ENCODE measurements at places on chromosomes 16 and 17.

DNA sequence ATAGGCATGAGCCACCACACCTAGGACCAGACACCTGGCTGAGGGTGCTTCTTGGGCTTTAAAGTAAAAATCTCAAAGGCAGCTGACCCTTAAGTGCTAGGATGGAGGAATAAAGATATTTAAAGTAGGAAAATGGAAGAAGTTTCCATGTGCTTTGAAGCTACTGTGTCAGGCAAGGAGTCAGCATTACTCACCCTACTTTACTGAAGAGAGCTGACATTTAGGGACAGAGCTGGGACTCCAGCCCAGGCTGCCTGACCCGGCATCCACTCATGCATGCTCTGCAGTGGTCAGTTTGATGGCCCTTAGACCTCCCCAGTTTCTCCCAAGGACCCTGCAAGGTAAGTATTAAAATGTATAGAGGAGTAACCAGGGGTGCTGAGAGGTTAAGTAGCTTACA, 124.7 kb upstream of the PLCG2 start:
- DNase-seq, result no peak

GRCh38 chr16:31087971-31088370, 772 bp downstream of the PRSS53 start:
- DNase-seq, result no peak

DNA sequence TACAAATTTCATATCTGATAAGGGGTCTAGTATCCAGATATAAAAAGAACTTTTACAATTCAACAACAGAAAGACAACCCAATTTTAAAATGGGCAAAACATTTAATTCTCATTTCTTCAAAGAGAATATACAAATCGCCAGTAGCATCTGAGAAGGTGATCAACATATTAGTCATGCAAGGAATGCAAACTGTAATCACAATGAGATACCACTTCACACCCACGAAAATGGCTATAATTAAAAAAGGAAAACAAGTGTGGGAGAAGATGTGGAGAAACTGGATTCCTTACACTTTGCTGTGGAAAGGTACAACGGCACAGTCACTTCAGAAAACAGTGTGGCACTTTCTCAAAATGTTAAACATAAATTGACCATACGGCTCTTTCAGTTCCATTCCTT, 168.2 kb downstream of the VPS53 start:
- no peak for DNase-seq

DNA sequence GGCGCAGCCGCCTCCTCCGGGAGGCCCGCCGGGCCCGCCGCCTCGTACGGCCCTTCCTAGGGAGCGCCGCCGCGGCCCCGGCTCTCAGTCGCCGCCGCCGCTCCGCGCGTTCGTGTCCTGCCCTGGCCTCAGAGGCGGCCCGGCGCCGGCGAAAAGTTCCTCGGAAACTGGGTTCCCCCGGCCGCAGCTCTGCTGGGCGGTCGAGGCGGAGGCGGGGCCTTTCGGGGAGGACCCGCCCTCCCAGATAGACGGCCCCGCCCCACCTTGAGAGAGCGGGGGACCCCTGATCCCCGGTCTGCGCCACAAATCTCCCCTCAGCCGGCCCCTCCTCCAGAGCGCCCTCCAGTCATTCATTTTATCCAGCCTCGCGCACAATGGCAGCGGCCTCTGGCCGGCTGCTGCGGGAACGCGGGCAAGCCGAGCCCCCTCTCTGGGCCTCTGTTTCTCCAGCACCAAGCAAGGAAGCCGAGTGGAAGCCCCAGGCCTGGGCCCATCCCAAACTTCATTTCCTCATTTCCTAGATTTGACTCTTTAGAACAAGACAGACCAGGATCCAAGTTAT, at the start of gene SREBF1:
Gene SREBF1, minus strand, starts transcription at position 169 of the 562 bp plus-strand sequence. CDS start 169 bp downstream, outside the sequence.
- DNase-seq, result peak; percentile 66

DNA sequence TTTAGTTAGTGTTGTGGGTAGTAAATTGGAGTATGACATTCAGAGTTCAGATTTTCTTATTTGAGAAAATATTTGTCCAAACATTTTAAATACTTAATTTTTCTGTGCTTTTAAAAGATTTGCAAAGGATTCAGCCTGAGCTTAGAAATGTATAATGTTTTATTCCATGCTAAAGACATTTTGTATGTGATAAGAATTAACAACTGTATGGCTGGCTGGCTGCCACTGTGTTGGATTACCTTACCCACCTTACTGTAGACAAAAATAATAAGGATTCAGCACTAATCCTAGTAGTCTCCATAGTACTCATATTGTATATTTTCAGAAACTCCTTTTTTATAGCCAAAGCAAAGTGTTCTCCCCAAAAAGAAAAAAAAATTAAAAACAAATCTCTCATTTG, 74.8 kb downstream of the TANC2 start:
- no peak for DNase-seq

Measured in CD8-positive, alpha-beta T cell (primary cell).